Activated naive CD8-positive, alpha-beta T cell treated with anti-CD3 and anti-CD28 coated beads, Interleukin-2, amount 50 U/mL, for 16 hours (primary cell): ENCODE measurements at places on chromosomes 11 and 22.

DNA sequence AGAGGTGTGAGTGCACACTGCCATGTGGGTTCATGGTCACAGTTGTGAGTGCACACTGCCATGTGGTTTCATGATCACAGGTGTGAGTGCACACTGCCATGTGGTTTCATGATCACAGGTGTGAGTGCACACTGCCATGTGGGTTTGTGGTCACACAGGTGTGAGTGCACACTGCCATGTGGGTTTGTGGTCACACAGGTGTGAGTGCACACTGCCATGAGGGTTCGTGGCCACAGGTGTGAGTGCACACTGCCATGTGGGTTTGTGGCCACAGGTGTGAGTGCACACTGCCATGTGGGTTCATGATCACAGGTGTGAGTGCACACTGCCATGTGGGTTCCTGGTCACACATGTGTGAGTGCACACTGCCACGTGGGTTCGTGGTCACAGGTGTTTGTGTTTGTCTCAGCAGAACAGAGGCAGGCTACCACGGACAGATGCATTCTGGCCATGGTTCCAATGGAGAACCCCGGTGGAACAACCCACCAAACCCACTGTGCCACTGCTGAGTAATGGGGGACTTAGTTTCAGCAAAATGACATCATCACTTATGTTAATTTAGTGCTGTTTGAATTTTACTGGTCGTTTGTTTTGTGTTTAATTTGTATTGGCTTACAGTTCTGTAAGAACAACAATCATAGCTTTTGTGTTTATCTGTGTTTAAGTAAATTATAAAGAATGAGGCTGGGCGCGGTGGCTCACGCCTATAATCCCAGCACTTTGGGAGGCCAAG is 57.2 kb downstream of the RPS6KA4 start:
- no peak for DNase-seq

DNA sequence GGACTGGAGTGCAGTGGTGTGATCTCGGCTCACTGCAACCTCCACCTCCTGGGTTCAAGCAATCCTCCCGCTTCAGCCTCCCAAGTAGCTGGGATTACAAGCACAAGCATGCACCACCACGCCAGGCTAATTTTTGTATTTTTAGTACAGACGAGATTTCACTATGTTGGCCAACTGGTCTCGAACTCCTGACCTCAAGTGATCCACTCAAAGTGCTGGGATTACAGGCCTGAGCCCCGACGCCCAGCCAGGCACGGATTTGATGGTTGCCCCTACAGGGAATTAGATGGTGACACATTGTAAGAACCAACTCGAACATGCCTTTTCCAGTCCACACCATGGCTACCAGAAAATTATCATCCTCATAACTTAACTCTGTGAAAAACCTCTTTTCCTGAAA is 26.8 kb upstream of the RTL6 start:
- no peak for DNase-seq

GRCh38 chr11:66546368-66546965 is at the start of gene ACTN3:
ACTN3 (plus strand) TSS chr11:66546903; CDS start chr11:66546938, 35 bp downstream.
- DNase-seq = no peak

DNA sequence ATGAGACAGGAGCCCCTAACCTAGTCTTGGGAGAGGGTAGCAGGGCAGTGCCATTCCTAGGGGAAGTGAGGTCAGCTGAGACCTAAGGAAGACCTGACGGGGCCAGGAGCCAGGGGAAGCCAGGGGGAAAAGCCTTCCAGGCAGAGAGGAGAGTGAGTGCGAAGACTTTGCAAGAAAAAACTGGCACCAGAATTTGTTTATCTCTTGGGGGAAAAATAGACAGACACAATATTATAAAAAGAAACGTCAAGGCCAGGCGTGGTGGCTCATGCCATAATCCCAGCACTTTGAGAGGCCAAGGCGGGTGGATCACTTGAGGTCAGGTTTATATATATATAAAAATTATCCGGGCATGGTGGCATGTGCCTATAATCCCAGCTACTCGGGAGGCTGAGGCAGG is 26.9 kb upstream of the TESMIN start:
- no peak for DNase-seq

DNA sequence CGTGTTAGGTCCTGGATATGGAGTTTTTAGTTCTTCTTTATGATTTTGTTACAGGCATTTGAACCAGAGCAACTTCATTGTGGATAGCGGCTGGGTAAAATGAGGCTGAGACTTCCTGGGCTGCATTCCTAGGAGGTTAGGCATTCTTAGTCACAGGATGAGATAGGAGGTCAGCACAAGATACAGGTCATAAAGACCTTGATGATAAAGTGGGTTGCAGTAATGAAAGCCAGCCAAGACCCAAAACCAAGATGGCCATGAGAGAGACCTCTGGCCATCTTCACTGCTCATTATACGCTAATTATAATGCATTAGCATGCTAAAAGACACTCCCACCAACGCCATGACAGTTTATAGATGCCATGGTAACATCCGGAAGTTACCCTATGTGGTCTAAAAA is 23.4 kb upstream of the CLMP start:
- no peak for DNase-seq
